Left cardiac atrium (tissue), 4 donors: ENCODE measurements at places on chromosomes 16 and 17. TPM values are rescaled to one million over a fixed set of nuclear protein-coding genes. Genes with fewer than 3 reads are reported as not detected.

- DNase-seq, result no peak
These were observed 224.7 kb downstream of the BCAS3 start for GRCh38 chr17:60902399-60902798.

DNA sequence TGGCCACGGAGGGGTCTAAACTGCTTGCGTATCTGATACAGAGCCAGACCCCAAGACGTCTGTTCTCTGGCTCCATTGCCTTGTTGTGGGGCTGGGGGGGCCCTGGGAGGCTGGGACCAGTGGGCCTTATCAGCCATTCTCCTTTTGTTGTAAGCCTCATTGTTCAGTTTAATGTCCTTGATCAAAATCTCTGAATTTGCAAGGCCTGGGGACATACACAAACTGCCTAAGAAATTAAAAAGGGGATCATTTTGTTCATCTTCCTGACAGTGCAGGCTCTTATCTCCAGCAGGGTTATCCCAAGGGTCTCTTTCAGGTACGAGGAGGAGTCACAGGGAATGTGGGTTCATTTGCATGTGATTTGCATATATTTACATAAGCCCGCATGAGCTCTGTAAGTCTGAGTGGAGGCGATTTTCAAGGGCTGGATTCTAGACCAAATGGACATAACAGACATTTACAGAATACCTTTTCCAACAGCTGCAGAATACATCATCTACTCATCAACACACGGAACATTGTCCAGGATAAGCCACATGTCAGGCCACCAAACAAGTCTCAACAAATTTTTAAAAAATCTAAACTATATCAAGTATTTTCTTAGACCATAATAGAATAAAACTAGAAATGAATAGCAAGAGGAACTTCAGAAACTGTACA, 269.8 kb downstream of the RBFOX1 start:
- no peak for DNase-seq

GRCh38 chr17:7184091-7184488, 4.9 kb upstream of the ASGR1 start:
- no peak for DNase-seq

- DNase-seq, result no peak
These were observed 33.9 kb upstream of the SEC14L1 start for GRCh38 chr17:77106874-77107358.

GRCh38 chr17:3885271-3885670, 7.6 kb downstream of the CAMKK1 start:
- DNase-seq, result no peak

DNA sequence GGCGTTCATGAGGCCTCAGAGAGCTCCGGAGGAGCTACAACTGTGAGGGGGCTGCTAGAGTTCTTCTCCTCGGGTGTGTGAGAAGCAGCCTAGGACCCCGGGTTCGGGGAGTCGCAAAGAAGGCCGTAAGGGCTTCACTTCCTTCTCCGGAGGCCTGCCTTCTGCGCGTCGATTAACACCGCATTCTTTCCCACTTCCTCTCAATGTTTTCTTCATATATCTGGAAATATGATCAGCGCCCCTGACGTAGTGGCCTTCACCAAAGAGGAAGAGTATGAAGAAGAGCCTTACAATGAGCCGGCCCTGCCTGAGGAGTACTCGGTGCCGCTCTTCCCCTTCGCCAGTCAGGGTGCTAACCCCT, 449 bp downstream of the SMCR8 start:
- peak; percentile 29 for DNase-seq

GRCh38 chr16:88411951-88412576, 29.3 kb downstream of the ZNF469 start:
- no peak for DNase-seq

DNA sequence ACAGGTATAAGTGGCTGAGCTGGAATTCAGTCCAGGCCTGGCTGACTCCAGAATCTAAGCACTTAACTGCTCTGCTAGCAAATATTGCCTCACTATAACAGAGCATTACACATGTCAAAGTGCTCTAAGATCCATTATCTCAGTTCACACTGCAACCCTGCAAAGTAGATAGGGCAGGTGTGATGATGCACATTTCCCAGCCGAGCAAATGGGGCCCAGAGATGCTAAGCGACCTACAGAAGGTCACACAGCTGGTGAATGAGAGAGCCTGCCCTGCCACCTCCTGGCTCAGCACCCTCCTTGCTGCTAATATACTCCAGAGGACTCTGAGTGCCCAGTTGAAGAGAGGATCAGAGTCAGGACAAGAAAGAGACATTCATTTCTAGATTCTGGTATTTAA, 73.6 kb upstream of the CCL1 start:
- DNase-seq, result no peak

DNA sequence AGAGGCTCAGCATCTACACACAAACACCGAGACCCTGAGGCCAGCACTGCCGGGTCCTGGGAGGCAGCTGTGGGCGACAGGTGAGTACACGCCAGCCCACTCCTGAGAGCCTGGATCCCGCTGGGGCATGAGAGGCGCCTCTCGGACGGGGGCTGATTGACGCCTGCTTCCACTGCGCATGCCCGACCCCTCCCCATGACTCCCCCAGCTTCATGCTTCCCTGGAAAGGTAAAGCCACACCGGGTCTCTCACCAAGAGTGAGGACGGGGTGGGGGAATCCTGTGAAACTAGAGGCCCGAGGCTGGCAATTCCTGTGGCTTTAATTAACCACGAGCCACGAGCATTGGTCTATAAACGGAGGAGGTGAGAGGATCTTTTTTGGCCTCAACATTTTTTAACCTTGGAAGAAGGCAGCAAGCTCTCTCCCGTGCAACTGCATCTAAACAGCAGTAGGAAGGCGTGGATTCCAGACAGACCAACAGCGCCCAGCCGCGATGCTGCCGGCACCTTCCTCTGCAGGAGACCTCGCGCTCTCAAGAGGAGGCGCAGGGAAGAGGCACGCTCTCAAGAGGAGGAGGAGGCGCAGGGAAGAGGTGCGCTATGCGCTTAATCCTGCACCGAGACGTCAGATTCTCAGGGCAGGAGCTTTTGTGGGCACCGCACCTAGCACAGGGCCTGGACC, 71.8 kb upstream of the METRNL start:
- DNase-seq, result no peak

DNA sequence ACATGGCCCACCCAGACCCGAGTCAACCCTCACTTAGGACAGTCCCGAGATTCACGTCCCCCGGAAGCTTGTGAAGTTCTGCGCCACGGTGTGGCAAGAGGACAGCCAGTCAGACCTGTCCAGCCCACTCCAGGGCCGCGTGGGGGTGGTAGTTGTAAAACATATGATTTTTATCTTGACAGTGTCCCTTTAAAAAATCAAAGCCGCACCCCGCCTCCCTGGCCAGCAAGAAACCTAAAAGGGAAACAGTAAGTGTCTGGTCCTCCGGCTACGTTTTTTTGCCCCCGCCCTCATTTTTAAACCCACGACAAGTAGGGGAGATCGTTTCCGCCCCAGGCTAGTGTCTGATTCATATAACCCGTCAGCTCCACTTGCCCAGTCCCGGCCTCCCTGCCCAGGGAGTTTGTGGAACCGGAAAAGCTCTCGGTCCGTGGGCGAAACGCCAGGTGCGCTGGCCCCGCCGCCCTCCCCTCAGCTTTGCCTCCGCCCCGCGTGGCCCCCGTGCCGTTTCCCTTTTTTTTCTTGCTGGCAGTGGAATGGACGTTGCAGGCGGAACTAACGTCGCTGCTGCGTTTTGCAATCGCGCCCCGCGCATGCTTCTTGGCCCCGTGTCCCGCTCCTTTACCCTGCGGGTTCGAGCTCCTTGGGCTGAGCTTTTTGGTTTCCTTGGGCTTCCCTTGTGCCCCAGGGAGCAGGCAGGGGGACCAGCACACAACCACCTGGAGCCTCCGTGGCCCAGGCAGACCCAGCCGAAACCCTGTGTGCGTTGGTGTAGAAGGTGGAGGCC, 13.3 kb upstream of the NUDT16L1 start:
- peak; percentile 71 for DNase-seq

DNA sequence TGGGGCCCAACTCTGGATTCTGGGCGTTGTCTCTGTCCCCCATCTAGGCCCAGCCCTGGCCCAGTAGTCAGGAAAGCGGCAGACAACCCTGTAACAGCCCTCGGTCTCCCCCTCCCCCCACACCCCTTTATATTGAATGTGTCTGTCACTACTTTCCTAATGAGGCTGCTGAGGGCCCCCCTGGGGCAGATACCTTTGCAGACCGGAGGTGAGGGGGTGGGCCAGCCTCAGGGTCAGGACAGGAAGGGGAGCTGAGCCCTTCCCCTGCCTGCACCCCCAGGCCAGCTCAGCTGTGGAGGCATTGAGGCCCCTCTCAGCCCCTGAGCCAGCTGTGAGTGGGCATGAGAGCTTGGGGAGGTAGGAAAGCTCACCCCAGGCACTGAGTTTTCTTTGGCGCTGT, 17.1 kb downstream of the RAI1 start:
- no peak for DNase-seq

DNA sequence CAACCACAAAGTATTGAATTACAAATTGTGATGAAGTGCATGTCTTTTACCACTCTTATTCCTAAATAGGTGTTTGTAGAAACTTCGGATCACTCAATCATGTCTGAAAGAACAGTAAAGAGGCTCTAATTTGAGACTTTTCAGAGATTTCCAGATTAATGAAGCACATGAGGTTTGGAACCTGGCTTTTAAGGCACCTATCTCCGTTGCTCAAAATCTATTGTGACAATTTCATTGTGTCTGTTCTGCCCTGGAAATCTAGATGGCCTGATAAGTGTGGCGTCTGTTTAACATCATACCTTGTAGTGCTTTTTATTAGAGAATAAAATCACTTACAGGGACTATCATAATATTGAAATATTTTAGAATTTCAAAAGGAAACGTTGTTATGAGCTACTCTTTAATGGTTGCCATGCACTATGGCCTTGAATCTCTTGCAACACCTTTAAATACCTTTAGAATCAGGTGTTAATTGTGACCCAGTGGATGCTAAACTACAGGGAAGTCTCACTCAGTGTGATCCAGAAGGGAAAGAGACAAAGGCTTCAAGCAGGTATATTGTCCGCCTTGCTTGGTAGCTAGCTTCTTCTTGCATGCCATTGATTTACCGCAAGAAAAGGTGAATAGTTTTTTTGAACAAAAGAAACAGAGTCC, 210.3 kb downstream of the CNTNAP4 start:
- no peak for DNase-seq

- DNase-seq, result peak; percentile 69
These were observed 500 bp downstream of the COX6A2 start for GRCh38 chr16:31427441-31428278.

PHF12 gene
- total RNA-seq, result 23.4 TPM

ZFP3 gene
- total RNA-seq, result 12.5 TPM

HOXB1 gene
- total RNA-seq, result not detected

MT1E gene
- 84.7 TPM for total RNA-seq

CLN3 gene
- 11.4 TPM for total RNA-seq

SECTM1 gene
- 6.6 TPM for total RNA-seq

KRTAP16-1 gene
- not detected for total RNA-seq
